ENCODE measurements at places on chromosomes 5 and 9. TPM values are rescaled to one million over a fixed set of nuclear protein-coding genes. Genes with fewer than 3 reads are reported as not detected.
A peak's percentile ranks its signal among the peaks of the same experiment; 100 is the strongest.

Gene ADGRD2
- total RNA-seq = not detected

- DNase-seq = no peak
Observed at GRCh38 chr5:164742025-164742424, 1236.6 kb downstream of the MAT2B start.

Gene GAPT
- total RNA-seq = 5.2 TPM

Gene SERF1A
- 8.9 TPM for total RNA-seq

DNA sequence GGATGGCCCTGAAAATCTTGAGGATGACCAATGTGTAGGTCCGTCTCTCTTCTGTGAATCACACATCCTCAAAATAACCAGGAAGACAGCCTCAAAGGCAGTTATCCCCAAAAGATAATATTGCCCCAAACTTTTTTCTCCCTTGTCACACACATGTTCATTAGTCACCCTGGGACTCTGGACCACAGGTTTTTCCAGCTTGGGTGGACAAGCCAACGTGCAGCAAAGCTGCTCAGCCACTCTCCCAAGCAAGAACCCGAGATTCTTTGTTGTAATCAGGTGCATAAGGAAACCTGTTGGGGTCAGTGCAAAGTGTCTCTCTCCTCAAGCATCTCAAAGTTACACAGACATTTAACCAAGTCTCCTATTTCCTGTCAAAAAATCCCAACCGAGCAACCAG lies 196.6 kb downstream of the GNA14 start:
- no peak for DNase-seq

GRCh38 chr5:40464511-40464910 lies 215.2 kb upstream of the PTGER4 start:
- no peak for DNase-seq

Gene NUTM2F
- total RNA-seq = not detected

GRCh38 chr5:32138839-32139493 lies 35.2 kb downstream of the GOLPH3 start:
- DNase-seq = peak; percentile 69

- no peak for DNase-seq
Observed at GRCh38 chr5:138694146-138694545, 59.1 kb upstream of the CTNNA1 start.

DNA sequence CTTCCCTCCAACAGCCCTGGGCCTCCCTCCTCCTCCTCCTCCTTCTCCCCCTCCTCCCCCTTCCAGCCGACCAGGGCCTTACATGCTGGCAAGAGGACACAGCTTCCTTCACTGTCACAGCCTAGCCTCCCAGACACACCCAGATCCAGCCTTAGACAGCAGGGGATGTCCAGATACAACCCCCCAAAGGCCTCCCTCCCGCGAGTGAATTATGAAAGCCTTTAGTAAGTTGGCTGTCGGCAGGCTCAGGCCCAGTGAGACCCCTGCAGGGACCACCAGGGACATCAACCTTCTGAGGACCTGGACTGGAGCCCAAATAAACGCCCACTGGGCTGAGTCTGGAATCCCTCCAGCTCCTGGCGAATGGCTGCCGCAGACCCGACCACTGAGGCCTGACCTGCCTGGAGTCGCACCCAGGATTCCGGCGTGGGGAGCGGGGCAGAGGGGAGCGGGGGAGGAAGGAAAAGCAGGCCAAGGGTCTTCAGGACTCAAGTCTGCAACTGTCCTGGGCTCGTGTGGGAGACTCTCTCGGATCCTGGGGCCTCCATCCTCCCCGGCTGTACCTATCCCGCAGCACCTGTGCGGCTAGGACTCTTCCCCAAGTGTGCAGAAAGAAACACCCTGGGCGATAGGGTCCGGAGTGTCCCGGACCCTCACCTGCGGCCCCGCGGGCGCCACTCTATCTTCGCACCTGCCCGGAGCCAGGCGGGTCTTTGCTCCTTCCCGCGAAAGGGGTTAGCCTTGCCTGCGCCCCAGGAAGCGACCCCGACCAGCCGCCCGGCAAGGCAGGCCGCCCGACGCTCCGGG lies 705 bp downstream of the SEPTIN8 start:
- no peak for DNase-seq

Gene SEMA4D
- 46.2 TPM for total RNA-seq

GRCh38 chr5:140317859-140318258 lies 15.0 kb upstream of the PFDN1 start:
- DNase-seq = no peak

Gene FAM240B
- not detected for total RNA-seq

DNA sequence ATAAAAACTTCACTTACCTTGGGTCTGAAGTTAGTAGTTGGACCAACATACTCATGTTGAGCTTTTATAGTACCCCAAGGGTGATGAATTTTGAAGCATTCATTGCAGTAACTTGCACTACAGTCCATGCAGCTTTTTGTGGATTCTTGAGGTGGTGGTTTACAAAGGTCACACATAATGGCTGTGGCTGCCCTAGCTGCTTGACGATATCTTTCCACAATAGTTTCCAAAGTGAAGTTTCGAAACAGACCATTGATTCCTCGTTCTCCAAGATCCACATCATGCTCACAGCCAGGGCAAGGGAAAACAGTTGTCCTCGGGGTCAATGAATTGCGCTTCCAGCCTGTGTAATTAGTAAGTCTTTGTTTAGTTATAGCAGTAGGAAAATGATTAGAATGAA lies 22.7 kb downstream of the TRIM36 start:
- no peak for DNase-seq

DNA sequence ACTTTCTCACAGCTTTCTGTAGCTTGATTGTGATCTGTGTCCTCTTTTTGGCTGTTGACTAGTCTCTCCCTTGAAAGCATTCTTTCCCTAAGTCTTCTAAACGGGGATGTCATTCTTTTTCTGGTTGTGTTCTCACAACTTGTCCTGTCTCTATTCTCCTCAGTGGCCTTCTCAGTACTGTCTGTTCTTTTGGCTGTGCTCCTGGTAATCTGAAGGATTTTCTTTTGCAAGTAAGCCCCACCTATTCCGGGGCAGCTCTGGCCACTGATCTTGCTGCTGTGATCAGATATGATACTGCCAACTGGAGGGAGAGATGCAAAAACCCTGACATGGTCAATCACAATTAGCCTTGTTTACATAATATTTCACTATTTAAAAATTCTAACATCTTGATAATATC lies 172.2 kb downstream of the CDC42SE2 start:
- no peak for DNase-seq

DNA sequence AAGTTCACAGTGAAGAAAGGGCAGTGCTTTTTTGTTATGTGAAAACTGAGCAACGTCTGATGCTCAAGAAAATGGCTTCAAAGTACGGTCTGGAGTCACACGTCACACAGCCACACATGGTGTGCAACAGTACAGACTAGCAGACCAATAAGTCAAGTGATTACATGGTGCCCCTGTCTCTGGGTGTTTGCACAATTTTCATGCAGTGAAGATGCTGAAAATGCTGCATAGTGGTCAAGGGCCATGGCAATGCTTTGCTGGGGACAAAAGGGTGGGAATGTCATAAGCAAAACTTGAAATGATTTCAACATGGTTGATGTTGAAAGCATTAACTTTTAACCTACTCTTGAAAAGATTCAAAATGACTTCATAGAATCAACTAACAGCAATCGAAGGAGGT lies 231.2 kb downstream of the EBF1 start:
- DNase-seq = no peak

Gene HAPLN1
- 0.12 TPM for total RNA-seq

GRCh38 chr5:574906-575305 lies 37.2 kb upstream of the CEP72 start:
- no peak for DNase-seq

Gene ALDH1A1
- total RNA-seq = 212 TPM
